Left renal pelvis (tissue), 4 donors: ENCODE measurements at places on chromosomes 3 and 15. TPM values are rescaled to one million over a fixed set of nuclear protein-coding genes. Genes with fewer than 3 reads are reported as not detected.

Gene LPP
- 26.6 TPM for polyA plus RNA-seq

Gene NR2F2
- 365 TPM for polyA plus RNA-seq

Gene ABTB1
- polyA plus RNA-seq: 22.8 TPM

GRCh38 chr15:90972133-90972532, 17.4 kb downstream of the RCCD1 start:
- DNase-seq: no peak

Gene RBP2
- 0.48 TPM for polyA plus RNA-seq

Gene ATOSA
- polyA plus RNA-seq: 42.7 TPM

Gene SLC12A1
- 407 TPM for polyA plus RNA-seq

GRCh38 chr3:49607796-49608195, 53.5 kb downstream of the BSN start:
- DNase-seq: no peak

- no peak for DNase-seq
Observed at GRCh38 chr15:63362196-63362595, 19.4 kb downstream of the CA12 start.

DNA sequence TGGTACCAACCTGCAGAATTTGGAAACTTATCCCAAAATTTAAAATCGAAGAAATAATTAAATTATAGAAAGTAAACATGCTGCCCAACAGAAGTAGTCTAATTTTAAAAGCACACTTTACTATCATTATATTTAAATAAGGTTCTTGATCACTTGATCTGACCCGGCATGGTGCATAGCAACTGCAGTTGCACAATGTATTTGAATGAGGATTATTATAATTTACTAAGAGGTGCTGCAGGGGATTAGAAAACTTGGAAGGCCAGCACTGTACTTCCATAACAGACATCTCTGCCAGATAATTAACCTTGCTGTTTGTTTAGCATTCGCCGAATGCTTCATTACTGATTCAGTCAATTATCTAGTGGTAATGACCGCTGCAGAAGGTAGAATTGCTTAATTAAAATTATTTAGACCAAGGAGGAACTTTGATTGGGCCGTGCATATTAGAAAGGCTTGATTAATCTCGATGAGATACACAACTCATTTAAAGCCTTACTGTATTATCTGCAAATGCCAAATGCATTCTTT, 971.6 kb downstream of the ZPLD1 start:
- no peak for DNase-seq

GRCh38 chr15:64665179-64665578, 110.2 kb downstream of the RBPMS2 start:
- no peak for DNase-seq

Gene RNF111
- 47.6 TPM for polyA plus RNA-seq

GRCh38 chr3:69763458-69763857, 24.2 kb downstream of the MITF start:
- no peak for DNase-seq

Gene SPSB4
- polyA plus RNA-seq: 9.7 TPM

Gene MST1R
- polyA plus RNA-seq: 2.3 TPM

GRCh38 chr15:96042734-96043224, 287.7 kb upstream of the NR2F2 start:
- no peak for DNase-seq

DNA sequence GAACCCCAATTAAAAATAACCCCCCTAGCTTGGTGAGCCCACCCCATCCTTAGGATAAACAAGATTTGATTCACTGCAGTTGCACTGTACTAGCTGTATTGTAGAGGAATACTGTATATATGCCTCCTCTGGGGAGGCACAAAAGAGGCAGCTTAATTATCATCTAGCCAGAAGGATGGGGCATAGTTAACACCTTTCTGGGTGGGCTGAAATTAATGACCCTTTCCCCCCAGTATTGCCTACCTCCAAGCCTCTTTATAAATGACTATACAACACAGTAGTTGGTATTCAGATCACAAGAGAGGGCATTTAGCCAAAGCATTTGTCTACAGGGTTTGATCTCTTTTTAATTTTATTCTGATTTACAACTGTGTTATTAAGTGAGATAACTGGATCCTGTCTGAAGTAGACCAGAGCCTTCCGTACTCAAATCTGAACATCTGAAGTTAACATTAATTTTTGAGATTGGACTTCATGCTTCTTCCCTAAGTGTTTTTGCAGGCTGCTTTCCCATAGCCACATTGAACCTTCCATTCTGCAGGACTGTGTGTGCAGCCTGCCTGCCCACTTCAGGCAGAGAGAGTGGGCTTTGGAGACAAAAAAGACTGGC, 807.0 kb upstream of the ARRDC4 start:
- DNase-seq: no peak

Gene ITGA11
- 5.4 TPM for polyA plus RNA-seq

GRCh38 chr3:179506792-179507191, 55.5 kb upstream of the GNB4 start:
- DNase-seq: no peak

Gene ITIH4
- polyA plus RNA-seq: 4.2 TPM

Gene POPDC2
- polyA plus RNA-seq: 4.5 TPM
